ENCODE measurements at places on chromosomes 3 and 15.

DNA sequence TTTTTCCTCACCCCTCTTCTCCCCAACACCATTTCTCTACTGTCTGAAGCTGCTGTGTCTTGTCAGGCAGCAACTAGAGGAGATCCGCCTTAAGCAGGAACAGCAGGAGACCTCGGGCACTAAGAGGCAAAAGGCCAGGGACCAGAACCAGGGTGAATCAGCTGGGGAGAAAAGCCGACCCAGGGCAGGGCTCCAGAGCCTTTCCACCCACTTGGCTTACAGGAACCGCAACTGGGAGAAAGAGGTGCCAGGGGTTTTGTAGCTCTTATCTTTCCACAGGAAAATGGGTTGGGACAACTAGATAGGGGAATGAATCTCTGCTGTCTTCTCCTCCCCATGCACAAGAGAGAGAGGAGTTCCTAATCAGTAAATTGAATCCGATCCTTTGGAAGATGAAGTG lies 3.0 kb upstream of the NGRN start:
- DNase-seq = no peak

DNA sequence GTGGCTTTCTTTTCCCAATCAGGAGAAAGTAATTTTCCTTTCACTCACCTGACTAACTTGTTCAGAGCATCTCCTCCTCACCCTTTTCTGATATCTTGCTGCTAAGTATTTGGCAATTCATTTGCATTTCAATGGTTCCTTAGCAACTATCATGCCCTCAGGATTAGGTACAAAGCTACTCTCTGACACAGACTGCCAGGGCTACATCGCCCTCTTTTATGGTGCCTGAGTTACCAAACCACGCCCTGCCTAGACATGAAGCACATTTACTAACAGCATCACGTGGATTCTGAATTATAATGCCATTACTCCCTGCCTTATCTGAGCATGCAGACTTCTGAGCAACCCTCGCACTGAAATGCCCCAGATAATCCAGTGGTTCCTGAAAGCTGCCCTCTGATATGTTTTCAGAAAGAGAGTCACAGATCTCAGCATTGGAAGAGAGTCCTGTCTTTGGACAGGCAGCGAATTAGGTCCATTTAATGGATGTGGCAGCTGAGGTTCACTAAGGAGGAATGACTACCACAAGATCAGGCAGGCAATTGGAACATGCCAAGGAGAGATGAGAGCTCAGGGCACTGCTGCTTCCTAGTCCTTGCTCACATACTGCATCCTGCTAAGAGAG lies 14.5 kb downstream of the EPHB1 start:
- no peak for DNase-seq

GRCh38 chr15:57671636-57672035 lies 34.9 kb upstream of the POLR2M start:
- DNase-seq = no peak

DNA sequence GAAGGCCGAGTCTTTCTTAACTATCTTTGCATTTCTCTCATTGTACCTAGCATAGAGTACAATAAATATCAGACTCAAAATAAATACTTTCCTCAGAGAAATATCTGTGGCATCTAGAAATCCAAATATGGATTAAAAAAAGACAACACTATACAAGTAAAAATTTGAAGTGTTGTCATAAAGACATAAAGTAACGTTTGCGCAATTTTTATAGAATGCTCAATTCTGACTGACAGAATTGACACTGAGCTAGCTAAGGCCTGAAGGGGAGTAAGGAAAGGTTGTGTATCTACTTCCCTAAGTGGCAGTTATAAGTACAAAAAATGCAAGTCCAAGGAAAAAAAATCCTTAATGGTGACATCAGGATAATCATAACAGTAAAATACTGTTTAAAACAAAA lies 1.1 kb downstream of the SEC11A start:
- DNase-seq = no peak

- DNase-seq = no peak
Measured at GRCh38 chr3:195565716-195566115, 18.0 kb downstream of the APOD start.

Measured in activated CD8-positive, alpha-beta memory T cell treated with anti-CD3 and anti-CD28 coated beads for 1 hour (primary cell).